ENCODE measurements at places on chromosomes 7 and 10. TPM values are rescaled to one million over a fixed set of nuclear protein-coding genes. Genes with fewer than 3 reads are reported as not detected.

MRPS24 gene
- total RNA-seq, result 111 TPM

INHBA gene
- 1.7 TPM for total RNA-seq

ANXA8L1 gene
- 313 TPM for total RNA-seq

AZGP1 gene
- total RNA-seq, result 630 TPM

RPEL1 gene
- not detected for total RNA-seq

RASA4B gene
- 29.8 TPM for total RNA-seq

- DNase-seq, result no peak
Measured at GRCh38 chr10:87804939-87805569, 13.0 kb downstream of the ATAD1 start.

- no peak for DNase-seq
Measured at GRCh38 chr10:95462740-95463667, 98.2 kb downstream of the SORBS1 start.

GRCh38 chr10:50044941-50045664, 22.7 kb upstream of the WASHC2A start:
- no peak for DNase-seq

DNA sequence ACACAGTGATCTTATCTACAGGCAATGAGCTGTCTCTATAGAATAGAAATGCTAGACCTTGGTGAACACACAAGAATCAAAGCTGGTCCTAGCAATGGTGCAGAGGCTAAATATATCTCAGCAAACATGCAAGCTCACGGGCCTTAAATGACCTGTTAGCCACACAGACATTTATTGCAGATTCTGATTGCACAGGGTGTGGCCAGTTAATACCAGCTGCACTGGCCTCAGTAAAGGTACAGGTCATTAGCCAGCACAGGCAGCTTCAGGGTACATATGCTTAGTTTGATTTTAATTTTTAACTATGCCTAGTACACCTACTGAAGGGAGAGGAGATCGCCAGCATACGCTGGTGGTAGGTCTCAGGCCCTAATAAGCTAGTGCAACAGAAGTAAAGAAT, 265.4 kb upstream of the DGKB start:
- DNase-seq, result no peak

- no peak for DNase-seq
Measured at GRCh38 chr7:15043931-15044330, 141.4 kb upstream of the DGKB start.

DNA sequence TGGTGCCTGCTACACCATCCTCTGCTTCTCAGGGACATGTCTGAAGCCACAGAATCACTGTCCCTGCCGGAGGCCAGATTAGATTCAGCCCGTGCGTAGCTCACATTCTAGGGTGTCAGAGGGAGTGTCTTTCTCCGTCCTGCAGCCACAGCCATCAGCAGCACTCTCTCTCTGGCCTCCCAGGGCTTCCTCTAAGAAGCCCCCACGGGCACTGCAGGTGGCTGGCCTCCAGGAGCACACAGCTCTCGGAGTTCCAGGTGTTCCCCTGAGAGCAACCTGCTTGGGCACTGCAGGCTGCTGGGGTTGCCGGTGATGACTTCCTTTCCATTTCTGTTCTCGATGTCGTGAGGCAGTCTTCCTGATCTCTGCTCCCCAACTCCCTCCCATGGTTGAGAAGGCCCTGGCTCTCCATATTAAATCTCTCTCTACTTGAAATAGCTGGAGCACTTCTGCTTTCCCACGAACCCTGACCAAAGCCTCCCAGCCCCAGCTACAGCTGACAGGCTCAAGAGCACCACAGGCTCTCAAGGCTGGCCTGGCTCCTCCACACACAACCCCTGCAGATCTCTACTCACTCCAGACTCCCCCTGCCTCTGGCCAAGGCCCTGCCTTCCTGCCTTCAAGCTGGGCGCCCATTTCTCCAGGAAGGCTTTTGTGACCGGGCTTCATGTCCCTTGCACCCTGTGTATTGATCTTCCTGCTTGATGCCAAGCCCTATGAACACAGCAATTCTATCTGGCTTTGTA, 49.0 kb upstream of the TMEM72 start:
- no peak for DNase-seq

DNA sequence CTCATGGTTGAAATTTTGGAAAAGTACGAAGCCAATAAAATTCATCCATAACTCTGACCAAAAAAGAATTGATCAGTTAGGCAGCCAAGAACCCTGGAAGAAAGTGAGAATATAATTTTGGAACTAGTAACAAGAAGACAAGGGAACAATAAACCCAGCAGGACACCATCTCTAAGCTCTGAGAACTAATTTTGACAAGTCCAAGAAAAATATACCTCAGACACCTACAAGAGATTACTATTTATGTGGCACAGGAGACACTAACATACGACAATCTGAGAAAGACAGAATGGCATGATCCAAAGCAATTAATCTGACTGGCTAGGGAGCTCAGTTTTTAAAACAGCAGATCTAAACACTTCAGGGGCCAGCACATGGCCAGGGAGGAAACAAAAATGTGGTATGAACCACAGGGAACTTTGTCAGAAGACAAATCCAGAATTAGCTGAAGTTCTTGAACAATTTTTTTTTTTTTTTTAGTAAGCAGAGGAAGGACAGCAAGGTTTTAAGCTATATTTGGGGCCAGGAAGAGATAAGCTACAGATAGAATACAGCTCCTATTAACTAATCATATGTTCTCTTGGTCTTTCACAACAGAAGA, 38.9 kb downstream of the PARD3 start:
- no peak for DNase-seq

GRCh38 chr7:28920424-28920823, 37.7 kb downstream of the TRIL start:
- no peak for DNase-seq

- DNase-seq, result no peak
Measured at GRCh38 chr7:137476937-137477336, 133.4 kb upstream of the PTN start.

GRCh38 chr10:28849309-28849708, 172.0 kb downstream of the BAMBI start:
- no peak for DNase-seq

GRCh38 chr7:195010-195829, 2.8 kb downstream of the FAM20C start:
- DNase-seq, result no peak

GRCh38 chr10:7424315-7424714, 13.5 kb upstream of the SFMBT2 start:
- no peak for DNase-seq

DNA sequence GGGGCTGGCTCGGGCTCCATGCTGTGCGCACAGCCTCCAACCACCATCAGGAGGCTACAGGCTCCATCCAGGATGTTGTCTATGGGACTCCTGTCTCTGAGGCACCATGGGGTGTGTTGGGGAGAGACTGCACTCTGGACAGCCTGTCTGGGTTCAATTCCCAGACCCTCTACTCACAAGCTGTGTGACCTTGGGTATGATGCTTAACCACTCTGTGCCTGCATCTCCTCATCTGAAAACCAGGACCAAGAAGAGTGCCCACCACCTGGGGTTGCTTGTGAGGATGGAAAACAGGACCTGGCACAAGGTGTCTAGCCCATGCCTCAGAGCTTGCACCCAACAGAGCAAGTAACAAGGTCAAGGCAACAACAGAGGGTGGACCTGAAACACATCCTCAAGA, 109.8 kb downstream of the KCNMA1 start:
- no peak for DNase-seq

- no peak for DNase-seq
Measured at GRCh38 chr10:111506266-111507034, 429.6 kb downstream of the ADRA2A start.

GRCh38 chr7:77349141-77349540, 67.0 kb downstream of the GSAP start:
- DNase-seq, result no peak

DNA sequence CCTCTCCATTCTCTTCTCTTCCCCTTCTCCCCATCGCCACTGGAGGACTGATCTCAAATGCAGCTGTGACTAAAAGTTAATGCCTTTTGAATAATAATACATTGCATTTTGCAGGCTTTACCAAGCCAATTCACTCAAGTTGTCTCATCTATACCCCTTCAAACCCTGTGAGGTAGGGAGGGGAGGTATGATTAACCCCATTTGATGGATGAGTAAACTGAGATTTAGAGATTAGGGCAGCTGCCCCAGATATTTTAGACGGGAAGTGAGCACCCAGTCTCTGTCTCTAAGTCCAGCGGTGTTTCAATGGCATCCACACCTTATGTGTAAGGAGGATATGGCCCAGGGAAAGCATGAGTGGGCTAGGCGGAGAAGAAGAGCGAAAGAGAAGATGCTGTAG, 1.1 kb downstream of the CPA5 start:
- no peak for DNase-seq

DNA sequence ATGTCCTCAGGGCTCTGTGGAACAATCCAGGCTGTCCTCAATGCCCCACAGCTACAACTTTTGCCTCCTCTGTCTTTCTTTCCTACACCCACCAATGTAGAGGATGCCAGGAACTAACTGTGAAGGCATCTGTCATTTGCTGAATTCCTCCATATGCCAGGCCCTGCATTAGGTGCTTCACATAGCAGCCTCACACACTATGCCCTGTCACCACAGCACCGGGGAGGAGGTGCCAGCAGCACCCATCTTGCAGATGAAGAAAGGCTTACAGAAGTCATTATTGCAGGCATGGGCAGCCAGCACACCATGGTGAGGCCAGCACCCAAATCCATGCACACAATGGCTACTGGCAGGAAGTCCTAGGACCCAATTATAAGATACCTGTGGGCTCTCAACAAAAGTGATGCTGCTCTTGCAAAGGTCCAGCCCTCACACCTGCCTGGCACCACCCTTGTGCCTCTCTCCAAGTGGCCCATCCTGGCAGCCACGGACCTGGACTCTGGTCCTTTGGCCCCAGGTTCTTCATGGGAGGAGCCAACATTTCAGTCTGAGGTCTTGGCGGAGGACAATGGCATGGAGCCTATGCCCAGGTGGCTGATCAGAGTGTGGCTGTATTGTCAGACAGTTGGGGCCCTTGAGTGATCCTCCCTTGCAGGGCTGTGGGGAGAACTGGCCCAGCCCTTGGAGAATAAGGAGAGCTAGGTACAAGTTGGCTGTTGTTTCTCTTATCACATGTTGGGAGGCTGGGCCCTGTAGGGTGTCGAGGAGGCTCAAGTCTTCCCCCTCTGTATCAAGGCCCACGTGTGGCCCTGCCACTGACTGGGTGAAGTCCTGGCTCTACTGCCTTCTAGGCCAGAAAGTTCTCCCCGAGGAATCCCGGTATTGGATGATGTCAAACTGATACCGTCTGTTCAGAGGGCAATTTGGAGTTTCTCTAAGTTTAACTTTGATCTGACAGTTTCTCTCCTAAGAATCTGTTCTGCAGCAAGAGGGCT, 14.4 kb upstream of the MYL7 start:
- no peak for DNase-seq

- DNase-seq, result no peak
Measured at GRCh38 chr7:17405786-17406185, 107.3 kb downstream of the AHR start.

- no peak for DNase-seq
Measured at GRCh38 chr7:149811221-149811620, 27.0 kb upstream of the ZNF862 start.

DNA sequence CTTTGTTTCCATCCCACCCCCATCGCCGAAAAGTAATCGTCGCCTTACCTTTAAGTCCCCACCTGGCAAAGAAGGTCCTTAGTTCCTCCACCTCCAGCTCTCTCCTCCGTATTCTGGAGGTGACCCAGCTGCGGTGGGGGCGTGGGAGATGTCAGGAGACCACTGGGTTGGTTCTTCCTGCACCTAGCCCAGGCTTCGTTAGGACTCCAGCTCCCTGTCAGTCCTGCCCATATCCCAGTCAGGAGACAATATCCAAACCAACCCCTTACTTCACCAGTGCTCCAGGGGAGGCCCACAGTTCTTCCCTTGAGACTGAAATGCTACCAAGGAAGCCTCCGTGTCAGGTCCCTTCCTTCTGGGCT, 693 bp downstream of the ADIRF start:
- DNase-seq, result no peak

DNA sequence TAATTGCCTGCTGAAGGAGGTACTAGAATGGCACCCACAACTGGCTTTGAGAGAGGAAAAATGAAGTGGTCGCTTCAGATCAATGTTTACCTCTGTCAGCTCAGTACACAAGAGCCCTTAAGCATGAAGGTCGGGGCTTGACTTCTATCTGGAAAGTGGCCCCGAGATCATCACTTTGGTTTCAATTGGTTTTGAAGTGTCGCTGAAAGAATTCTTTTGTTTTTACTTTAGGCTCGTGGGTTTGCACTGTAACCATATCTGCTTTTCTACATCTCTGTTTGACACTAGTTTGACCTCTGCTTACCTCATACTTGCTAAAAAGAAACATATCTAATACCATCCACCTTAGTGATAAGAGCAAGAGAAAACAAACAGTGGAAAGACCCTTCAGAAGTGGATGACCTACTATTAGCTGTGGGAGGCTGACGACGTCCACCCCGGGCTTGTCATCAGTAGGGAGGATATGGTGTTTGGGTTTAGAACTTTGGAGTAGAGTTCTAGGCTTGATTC, 361.8 kb downstream of the GATA3 start:
- DNase-seq, result no peak

- no peak for DNase-seq
Measured at GRCh38 chr10:83909001-83909400, 230.3 kb upstream of the GHITM start.

DNA sequence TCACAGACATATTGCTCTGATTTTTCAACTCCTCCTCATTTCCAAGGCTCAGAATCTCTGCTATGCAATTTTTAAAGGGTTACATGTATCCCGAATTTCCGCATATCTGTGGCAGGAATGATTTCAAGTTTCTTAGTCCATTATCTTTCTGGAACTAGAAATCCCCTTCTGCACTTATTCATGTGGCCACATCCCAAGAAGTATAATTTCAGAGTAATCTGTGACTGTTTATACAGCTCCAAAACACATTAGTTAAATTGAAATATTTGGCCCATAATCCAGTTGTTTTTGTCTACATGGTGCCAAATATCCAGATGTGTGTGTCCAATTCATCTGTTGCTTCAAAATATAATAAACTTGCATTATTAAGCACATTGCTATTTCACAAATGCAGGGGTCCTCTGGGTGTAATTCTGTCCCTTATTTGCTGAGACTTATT, 271.2 kb downstream of the ARHGAP12 start:
- no peak for DNase-seq

GRCh38 chr10:84634636-84635035, 306.2 kb downstream of the CCSER2 start:
- no peak for DNase-seq

GRCh38 chr10:111107023-111107422, 30.2 kb downstream of the ADRA2A start:
- DNase-seq, result no peak

DNA sequence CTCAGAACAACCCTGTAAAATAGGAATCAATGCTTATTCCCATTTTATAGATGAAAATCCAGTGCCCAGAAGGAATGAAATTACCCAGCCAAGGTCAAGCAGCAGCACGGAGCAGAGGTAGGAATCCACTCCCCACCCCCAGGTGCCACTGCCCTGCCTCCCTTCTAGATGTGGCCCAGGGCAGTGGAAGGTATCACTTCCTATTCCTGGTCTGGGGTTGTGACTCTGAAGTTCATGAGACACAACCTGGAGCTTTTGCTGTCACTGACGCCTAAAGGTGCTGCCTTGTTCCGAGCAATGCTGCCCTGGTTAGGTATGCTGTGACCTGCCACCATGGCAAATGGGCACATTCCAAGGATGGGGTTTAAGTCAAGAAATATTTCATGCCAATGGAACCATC, 53.6 kb downstream of the PIK3AP1 start:
- DNase-seq, result no peak
